Activated naive CD4-positive, alpha-beta T cell treated with anti-CD3 and anti-CD28 coated beads for 36 hours (primary cell): ENCODE measurements at places on chromosomes 16 and 17.

DNA sequence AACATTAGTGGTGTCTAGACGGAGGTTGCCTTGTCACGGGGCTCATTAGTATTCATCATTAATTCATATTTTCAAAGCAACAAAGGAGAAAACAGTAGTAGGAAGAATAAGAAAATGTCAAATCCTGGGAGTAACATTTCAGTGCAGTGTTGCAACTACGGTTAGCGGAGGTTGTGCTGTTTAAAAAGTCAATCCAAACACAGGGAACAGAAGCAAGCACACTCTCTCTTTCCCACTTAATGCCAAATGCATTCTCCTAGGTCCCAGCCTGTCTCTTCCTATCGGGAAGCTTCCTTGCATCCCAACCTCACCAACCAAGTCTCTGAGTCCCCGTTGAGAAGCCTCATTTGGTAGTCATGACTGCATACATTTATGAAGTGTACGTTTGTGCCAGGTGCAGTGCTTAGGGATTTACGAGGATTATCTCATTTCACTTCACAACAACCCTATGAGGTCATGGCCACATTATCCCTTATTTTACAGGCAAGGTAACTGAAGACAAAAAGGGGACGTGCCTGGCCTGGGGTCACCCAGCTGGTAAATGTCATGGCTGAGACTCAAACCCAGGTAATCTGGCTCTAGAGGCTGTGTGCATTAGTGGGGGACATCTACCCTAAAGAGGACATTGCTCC lies 283.6 kb upstream of the SALL1 start:
- DNase-seq: no peak

DNA sequence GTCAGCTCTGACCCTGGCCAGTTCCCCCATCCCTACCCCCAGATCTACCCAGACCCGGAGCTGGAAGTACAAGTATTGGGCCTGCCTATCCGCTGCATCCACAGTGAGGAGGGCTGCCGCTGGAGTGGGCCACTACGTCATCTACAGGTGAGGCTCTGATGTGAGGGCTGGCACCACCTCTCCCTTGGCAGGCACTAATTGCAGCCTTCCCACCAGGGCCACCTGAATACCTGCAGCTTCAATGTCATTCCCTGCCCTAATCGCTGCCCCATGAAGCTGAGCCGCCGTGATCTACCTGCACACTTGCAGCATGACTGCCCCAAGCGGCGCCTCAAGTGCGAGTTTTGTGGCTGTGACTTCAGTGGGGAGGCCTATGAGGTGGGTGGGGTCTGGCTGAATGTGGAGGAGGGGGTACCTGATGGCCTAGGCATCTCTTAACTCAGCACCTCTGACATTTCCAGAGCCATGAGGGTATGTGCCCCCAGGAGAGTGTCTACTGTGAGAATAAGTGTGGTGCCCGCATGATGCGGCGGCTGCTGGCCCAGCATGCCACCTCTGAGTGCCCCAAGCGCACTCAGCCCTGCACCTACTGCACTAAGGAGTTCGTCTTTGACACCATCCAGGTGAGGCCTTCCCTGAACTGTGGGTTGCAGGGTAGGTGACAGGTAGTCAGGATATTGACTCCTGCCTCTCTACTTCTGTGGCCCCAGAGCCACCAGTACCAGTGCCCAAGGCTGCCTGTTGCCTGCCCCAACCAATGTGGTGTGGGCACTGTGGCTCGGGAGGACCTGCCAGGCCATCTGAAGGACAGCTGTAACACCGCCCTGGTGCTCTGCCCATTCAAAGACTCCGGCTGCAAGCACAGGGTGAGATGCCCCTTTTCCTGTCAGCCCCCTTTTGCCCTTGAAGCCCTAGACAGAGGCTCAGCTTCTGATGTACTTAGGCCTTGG lies 4.3 kb downstream of the TRAF4 start:
- DNase-seq: no peak

GRCh38 chr17:80104956-80105375 lies 3.6 kb downstream of the GAA start:
- no peak for DNase-seq

GRCh38 chr16:27378871-27379481 lies 23.0 kb upstream of the IL21R start:
- peak; percentile 94 for DNase-seq

GRCh38 chr16:88170528-88170991 lies 212.2 kb upstream of the ZNF469 start:
- no peak for DNase-seq

GRCh38 chr17:57544834-57545463 lies 200.2 kb downstream of the CCDC182 start:
- DNase-seq: no peak

DNA sequence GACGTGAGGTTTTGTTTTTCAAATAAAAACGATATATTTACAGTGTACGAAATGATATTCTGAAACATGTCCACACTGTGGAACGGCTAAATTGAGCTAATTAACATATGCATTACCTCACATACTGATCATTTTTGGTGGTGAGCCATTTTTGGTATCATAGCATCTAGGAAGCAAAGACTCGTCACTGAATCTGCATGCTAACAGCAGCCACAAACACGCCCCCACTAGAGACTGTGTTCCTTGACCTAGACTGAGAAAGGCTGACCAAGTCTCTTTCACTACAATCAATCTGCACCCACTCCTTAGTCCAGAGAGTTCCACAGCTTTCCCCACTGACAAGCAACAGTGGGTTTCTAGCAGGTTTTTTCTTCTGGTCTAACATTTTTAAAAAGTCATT lies 29.5 kb downstream of the NPLOC4 start:
- no peak for DNase-seq

DNA sequence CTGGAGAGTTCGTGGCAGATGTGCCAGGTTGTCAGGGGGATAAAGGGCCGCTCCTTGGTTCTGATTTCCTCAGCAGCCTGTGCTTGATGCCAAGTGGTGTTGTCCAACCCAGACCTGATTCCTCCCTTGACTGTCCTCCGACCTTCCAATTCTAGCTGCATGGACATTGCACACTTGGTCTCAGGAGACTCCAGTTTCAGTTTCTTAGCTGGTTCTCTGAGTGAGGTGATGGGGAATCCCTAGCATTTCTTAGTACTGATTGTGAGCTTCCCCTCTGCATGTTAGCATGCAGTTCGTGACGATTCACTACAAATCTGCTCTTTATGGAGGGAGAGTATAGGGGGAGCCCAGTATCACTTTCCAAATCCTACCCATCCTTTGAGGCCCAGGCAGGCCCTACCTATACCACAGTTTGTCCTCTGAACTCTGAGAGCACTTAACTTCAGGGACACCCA lies 12.4 kb upstream of the CCR7 start:
- peak; percentile 63 for DNase-seq

DNA sequence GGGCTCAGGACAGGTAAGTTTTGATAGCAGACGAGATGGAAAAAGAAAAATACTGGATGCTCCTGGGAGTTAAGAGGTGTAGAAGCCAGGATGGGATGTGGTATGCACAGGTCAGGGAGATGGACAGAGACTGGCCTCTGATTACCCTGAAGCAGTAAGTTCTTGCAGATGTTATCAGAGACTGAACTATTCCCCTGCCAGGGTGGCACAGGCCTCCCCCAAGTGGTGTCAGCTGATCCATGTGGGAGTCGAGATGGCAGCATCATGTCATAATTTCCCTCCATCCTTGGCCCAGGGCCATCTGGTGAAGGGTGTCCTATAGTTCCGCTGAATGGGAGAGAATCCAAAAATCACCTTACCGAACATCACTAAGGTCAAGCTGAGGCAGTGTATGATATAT lies 14.1 kb upstream of the NKD1 start:
- no peak for DNase-seq

GRCh38 chr17:75326226-75326848 lies 37.1 kb upstream of the SLC25A19 start:
- DNase-seq: no peak

- no peak for DNase-seq
Measured at GRCh38 chr17:18280249-18280648, 19.8 kb downstream of the MIEF2 start.

- DNase-seq: peak; percentile 70
Measured at GRCh38 chr17:77462090-77462489, 321.3 kb downstream of the SEC14L1 start.
